Hematopoietic multipotent progenitor cell treated with erythropoietin and hydrocortisone succinate and interleukin-3 and kit ligand, for 17 days (in vitro differentiated cells): ENCODE measurements at places on chromosomes 7 and 10.

DNA sequence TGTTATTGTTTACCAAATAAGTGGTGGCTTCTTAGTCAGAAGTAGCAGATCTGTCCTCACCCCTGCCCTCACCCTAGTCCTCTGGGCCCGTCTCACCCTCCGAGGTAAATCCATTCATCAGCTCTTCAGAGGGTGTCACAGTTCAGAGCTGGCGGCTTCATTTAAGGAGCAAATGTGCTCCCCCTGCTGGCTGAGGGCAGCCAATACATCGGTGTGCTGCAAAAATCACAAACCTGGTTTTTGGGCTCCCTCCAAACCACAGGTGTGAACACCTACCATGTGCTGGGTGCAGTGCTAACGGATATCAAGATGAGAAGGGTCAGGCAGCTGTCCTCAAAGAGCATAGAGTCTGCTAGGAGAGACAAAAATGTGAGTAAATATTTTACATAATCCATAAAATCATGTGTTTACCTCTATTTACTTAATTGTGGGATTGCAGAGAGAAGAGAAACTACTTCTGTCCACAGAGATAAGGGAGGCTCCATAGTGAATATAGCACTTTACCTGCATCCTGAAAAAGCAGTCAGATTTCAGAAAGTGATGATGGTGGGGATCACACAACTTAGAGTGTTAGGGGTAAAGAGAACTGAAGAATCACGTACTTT is 15.5 kb upstream of the CRTAC1 start:
- DNase-seq: peak; percentile 67

GRCh38 chr7:28020302-28020940 is 160.2 kb downstream of the JAZF1 start:
- peak; percentile 74 for DNase-seq

DNA sequence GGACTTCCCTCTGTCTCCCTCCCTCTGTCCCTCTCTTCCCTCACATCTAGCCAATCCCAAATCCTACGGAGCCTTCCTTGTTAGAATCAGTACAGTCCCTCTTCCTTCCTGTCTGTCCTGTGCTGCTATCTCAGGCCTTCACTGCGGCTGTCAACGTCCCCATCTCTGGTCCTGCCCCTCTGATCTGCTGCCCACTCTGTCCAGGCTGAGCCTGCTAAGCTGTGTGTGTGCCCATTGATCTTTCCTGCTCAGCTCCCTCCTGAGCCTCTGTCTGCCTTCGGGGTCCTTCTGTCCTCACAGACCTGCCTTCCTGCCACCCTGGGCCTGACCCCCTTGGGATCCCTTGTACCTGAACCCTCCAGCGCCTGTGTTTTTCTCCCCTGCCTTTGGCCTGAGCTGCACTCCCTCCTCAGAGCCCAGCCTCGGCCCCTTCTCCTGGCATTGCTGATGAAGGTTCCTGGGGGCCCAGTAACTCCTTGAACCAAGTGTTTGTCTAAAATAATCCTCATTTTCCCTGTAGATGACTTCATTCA is 182.1 kb upstream of the SHH start:
- DNase-seq: no peak

- no peak for DNase-seq
Measured at GRCh38 chr10:91768123-91768522, 30.1 kb upstream of the TNKS2 start.

DNA sequence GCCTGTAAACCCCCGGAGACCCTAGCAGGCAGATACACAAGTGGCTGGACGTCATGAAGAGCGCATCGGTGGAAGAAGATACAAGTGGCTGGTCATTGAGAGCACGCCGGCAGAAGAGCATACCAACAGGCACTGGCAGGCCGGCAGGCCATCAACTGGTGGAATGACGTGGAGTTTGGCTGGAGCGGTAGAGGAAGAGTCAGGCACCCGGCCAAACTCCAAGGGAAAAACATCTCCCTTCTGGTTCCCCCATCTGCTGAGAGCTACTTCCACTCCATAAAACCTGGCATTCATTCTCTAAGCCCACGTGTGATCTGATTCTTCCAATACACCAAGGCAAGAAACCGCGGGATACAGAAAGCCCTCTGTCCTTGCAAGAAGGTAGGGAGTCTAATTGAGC is 113.4 kb upstream of the NPSR1 start:
- DNase-seq: no peak

GRCh38 chr7:151117565-151117964 is 31.3 kb downstream of the AGAP3 start:
- no peak for DNase-seq

- no peak for DNase-seq
Measured at GRCh38 chr10:48199580-48200377, 74.7 kb downstream of the FRMPD2 start.

DNA sequence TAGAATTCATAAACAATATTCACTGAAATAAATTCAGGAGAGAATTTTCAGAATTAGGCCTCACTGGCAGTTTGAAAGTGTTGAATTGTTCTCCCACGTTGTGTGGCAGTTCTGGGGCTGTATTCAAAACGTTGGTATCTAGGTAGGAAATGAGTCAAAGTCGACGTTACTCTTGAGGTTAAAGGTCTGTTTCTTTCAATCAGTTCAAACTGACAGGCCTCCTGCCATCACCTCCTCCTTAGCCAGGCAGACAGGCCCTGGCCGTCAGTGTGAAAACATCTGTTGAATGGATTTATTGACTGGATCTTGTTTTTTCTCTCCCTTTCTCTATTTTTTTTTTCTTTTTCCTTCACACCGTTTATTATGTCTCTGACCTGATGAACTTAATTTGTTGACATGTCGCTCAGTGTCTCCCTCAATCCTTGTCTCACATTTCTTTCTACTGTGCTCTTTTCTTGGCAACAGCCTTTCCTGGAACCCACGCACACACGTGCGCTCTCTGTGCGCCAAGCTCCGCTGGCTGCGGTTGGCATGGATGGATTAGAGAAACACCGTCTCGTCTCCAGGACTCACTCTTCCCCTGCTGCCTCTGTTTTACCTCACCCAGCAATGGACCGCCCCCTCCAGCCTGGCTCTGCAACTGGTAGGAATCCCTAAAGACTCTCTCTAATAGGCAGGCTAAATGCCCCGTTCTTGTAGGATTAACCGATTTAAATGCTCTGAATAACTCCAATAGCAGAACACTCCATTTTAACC is 231.7 kb downstream of the HDAC9 start:
- DNase-seq: no peak

GRCh38 chr10:88070080-88070880 is 206.9 kb downstream of the PTEN start:
- DNase-seq: no peak

DNA sequence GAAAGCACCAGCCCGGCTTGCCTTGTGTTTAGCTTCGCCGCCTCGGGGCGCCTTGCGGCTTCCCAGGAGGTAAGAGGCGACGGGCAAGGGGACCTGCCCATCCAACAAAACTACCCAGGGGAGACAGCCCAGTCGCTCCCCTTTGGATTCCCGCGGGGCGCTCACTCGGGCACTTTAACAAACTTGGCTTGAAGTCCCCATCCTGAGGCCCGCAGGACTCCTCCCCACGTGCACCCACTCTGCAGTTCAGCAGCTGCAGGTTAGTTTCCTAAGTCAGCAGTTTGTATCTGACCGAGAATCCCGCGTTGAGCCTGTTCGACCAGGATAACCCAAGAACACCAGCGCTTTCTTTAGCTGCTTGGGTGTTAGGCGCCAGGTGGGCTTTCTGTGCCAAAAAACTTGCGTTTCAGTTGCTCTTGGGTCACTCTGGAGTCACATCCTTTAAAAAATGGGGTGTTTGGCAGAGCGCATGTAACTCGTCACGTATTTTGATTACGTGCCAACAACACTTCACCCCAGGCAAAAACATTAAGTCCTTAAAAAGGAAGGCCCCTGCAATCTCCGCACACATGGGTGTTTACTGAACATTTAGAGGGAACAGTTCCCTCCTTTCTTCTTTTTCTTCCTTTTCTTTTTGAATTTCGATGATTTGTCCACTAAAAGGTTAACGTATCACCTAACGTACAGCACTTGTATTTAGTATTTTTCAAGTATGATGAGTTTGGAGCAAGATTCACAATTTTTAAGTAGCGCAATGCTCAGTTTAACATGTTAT is 876 bp downstream of the DNAH11 start:
- no peak for DNase-seq

DNA sequence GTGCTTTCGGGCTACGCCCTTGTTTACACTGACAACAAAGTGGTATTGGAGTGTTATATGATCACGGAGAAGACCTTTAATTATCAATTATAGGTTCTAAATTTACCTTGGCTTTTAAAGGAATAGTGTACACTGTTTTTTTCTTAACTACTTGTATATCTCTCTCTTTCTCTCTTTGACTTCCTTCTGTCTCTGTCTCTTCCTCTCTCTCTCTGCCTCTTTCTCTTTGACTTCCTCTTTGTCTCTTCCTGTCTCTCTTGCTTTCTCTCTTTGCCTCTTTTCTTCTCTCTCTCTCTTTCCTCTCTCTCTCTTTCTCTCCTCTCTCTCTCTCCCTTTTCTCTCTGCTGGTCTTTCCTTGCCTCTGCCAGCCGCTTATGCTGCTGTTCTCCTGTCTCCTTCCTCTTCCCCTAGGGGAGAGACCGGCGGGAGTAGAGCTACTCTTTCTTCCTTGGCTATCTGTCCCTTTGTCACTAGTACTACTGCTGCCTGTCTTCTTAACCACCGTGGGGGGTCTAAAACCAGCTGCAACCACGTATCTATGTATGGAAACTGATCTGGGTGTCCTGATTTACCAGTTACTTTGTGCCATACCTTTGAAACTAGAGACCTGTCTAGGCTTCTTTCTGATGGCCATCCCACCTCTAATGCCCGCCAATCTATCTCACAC is 36.9 kb upstream of the GSDME start:
- no peak for DNase-seq

- DNase-seq: no peak
Measured at GRCh38 chr7:8263048-8263447, 1.1 kb upstream of the ICA1 start.

DNA sequence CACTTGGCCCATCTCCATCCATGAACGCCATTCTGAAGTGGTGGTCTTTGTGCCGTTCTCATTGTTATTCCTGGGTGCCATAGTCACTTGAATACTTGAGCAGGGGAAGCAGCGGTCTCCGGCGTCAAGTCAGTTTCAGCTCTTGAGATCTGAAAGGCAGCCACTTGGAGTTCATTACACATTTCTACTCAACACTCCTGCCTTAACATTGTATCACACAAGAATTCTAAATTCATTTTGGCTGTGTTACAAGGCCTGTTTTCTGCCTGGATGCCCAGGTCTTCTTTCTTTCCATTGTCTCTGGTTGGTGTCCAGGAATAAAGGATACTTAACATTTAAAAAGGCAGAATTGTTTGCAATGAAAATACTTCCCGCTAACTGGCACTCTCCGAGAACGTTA is 69.0 kb upstream of the RAB11FIP2 start:
- no peak for DNase-seq

DNA sequence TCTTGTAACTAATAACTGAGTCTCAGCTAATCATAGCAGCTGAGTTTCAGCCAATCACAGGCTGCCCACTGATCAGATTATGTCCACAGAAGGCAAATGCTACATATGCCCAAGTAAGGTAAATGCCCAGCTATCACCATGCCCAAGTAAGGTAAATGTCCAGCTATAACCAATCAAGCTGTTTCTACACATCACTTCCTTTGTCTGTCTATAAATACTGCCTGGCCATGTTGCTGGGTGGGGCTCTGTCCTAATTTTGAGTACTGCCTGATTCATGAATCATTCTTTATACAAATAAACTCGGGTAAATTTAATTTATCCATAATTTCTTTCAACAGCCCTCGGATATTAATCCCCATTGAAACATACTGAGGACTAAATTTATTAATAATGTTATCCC is 312.4 kb downstream of the CACNA2D1 start:
- DNase-seq: no peak

- DNase-seq: no peak
Measured at GRCh38 chr7:50707236-50708006, 75.3 kb downstream of the GRB10 start.

DNA sequence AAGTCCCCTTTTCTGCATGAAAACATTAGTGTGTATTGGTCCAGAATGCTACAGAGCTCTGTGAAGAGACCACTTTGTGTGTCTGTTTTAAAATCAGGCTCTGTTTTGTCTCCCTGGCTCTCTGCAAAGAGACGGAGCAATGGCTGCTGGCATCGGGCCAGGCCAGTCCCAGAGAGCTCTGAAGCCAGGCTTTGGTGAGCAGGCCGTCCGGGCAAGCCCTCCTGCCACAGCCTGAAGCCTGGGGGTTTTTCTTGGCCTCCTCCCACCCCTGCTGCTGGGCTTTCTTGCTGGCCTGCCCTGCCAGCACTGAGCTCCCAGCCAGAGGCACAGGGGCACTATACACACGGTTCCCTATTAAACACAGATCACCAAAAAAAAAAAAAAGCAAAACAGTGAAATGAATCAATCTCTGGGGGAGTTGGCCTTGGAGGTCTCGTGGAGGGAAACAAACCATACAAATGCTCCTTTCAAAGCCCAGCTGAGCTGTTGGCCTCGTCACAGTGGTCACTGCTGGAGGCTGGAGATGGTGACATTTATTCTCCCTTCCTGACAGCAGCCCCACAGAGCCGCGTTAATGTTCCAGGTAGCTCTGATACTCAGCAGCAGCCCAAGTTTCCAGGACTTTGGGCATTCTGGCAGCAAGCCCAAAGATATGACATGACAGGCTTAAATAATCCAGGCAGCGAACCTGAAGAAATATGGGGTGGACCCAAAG is 237.2 kb downstream of the TCF7L2 start:
- no peak for DNase-seq

GRCh38 chr7:12861070-12861469 is 173.6 kb downstream of the ARL4A start:
- DNase-seq: no peak

DNA sequence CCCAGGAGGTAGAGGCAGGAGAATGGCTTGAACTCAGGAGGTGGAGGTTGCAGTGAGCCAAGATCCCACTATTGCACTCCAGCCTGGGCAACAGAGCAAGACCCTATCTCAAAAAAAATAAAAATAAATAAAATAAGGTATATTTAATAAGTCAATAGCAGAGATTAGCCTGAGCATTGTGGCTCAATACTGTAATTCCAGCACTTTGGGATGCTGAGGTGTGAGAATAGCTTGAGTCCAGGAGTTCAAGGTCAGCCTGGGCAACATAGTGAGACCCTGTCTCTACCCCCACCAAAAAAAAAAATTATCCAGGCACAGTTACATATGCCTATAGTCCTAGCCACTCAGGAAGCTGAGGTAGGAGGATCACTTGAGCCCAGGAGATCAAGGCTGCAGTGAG is 38.4 kb upstream of the OIT3 start:
- DNase-seq: no peak

DNA sequence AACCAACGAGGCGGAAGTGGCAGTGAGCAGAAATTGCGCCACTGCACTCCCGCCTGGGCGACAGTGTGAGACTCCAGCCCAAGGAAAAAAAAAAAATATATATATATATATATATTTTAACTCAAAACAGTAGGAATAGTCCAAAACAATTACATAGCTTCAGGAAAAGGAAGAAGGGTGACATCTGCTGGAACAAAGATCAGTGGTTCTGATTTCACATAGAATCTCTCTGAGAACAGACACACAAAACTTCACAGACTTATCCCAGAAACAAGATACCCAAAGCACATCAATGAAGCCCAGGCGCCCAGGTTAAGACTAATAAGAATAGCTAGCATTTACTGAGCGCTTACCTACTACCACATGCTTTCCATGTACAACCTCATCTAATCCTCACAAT is 45.0 kb downstream of the DNMBP start:
- DNase-seq: no peak

GRCh38 chr7:18939771-18940592 is 177.5 kb downstream of the TWIST1 start:
- no peak for DNase-seq
